ENCODE measurements at places on chromosomes 4 and X.

DNA sequence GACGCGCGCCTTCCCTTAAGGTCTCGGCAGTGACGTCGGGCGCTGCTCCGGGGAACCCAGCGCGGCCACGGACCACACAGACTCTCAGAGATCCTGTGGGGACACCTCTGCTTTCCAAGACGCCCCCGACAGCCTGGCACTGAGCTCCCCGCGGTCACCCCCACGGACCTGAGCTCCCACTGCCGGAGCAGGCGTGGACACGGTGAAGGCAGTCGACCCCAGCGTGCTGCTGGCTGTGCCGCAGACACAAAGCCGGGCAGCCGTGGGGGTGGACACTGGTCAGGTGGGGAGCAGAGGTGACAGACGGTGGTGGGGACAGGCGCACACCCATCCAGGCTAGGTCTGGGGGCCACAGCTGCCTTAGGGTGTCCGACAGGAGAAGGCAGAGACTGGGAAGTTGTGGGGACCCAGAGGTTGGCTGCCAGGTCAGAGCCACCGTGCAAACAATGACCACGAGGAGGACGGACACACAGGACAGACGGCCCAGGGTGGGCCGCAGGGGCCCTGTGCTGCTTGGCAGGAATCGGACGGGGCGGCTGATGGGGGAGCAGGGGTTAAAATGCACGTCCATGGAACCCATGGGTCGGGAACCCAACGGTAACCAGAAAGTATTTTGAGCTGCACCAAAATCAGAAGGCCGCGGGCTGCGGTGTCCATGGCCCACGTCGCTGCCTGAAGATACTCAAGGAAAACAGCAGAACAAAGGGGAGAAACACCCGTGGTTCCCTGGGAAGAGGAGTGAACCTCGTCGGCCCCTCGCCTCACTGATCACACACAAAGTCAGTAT lies 16.6 kb upstream of the GTPBP6 start:
- DNase-seq: no peak

DNA sequence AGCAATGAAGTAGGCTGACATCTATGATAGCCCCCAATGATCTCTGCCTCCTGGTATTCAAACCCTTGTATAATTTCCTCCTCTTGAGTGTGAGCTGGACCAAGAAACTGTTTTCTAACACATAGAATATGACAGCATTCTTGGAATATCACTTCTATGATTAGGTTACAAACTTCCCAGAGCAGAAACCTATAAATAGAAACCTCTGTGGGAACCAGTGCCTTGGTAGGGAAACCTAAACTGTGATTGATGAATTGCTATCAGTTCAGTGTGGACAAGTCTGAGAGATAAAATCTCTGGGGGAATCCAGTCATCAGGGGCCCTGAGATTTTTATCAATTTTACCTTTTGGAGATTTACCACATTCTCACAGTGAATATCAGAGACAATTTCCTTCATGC lies 756.5 kb upstream of the AGA start:
- DNase-seq: no peak

GRCh38 chrX:119685225-119686066 lies 7.5 kb downstream of the SEPTIN6 start:
- no peak for DNase-seq

- DNase-seq: no peak
Observed at GRCh38 chr4:158998624-158999023, 104.3 kb upstream of the RAPGEF2 start.

DNA sequence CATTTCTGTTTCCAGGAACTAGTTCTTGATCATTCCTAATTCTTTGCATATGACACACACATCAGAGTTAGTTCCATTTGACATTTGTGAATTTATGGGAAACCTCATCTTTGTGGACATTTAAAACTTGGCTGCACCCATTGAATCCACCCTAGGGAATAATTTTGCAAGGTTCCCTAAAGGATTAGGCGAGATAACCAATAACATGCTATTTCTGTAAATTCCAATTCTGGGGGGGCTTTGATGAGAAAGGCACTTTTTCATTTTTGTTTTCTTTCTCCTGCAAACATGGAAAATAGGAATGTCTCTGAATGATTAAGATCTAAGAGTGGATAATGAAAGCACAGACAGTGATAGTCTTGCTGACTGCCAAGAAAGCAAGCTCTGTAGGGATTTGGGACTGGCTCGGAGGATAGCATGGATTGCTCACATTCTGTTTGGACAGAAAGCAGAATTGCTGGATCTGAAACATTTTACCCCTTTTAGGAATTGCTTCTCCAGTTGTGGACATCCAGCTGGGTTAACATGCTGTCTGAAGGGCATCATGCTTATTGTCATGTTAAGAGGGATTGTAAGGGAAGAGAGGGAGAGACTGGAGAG lies 145.1 kb downstream of the NHS start:
- DNase-seq: no peak

GRCh38 chrX:34578237-34578636 lies 78.8 kb downstream of the TMEM47 start:
- no peak for DNase-seq

GRCh38 chr4:33090910-33091309 lies 2370.7 kb downstream of the PCDH7 start:
- DNase-seq: no peak

DNA sequence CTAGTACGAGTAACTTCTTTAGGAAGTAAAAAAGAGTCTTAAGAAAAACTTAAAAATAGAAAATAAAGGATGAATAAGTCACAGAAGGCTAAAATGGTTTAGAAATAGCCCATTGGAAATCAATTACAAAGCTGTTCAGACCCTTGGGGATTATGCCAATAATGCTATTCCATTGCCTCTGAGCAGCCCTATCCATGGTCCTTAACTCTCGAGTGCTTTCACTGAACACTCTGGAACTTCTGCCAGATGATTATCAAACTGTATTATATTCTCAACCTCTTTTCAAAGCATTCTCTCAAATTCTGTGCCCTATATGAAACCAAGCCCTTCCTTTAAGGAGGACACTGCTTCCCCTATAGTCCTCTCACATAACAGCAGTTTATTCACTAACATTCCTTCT lies 17.0 kb downstream of the SLC9B1 start:
- no peak for DNase-seq

DNA sequence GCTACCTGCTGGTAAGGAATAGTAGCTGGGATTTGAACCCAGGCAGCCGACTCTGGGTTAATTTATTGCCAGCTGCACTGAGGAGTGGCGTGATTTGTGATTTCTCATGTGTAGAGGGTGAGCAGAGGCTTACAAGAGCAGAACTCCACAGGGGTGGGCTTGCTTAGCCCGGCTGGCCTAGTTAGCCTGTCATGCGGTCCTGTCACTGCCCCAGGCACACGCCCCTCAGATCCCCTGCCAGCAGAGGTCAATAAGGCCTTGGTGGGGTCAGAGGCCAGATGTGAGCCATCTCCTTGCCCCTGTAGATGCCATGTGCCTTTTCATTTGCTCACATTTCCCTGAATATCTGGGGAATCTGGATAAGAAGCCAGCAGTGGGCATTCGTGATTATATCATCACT lies 13.4 kb downstream of the NSDHL start:
- DNase-seq: no peak

DNA sequence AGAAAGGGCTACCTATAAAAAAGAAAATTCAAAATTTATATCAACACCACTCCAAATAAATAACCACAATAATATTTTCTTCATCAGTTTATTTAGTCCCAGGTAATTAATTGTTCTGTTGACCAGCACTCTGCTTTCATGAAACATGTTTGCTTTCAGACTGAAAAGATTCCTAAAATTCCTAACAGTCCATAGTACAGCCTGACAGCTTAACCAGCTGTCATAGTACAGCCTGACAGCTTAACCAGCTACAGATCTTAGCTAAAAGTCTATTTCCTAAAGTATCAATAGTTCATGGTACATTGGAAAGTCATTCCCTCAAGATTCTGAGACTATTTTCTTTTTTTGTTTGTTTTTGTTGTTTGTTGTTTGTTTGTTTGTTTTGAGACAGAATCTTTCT lies 144.1 kb upstream of the DDX53 start:
- DNase-seq: no peak

DNA sequence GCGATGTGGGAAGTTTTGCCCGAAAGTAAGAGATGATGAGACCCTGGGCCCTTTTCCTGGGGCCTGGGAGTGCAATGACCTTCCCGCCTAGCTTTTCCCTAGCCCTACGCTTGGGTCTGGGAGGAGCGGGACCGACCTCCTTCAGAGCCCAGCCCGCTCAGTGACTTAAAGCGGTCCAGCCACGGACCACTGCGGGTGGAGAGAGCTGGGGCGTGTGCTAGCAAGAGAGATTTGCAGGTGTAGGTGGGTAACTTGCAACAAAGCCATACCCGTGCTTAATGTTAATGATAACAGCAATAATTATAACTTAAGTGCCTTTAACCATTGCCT lies 503 bp upstream of the PDE5A start:
- DNase-seq: no peak

GRCh38 chrX:20547611-20548051 lies 280.9 kb upstream of the RPS6KA3 start:
- DNase-seq: no peak

GRCh38 chrX:97616883-97617530 lies 733.3 kb downstream of the RPA4 start:
- no peak for DNase-seq

DNA sequence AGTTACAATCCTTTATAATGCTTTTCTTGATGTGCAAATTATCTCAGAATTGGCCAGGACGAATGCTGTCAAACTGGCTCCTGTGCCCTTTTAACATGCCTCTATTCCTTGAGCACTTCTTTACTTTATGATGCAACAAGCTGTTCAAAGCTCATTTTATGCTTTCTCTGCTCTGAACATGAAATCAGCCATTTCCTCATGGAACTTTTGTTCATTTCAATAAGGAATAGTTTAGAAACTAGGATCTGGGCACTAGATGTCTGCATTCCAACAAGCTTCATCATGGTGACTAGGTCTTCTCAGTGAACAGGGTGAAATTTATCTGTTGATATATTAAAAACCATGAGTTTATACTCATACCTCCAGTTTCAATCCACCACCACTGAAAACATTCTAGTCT lies 87.3 kb upstream of the TEX13A start:
- DNase-seq: no peak

DNA sequence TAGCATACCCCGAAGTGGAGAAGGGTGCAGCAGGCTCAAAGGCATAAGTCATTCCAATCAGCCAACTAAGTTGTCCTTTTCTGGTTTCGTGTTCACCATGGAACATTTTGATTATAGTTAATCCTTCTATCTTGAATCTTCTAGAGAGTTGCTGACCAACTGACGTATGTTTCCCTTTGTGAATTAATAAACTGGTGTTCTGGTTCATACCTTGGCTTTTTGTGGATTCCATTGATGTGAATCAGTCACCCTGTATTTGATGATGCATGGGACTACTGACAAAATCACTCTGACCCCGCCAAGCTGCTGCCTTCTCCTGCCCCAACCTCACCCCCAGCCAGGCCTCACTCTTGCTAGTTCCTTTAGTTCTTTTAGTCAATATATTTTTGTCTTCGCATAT lies 32.7 kb downstream of the F9 start:
- no peak for DNase-seq

GRCh38 chr4:95077864-95078263 lies 320.1 kb downstream of the BMPR1B start:
- DNase-seq: no peak

DNA sequence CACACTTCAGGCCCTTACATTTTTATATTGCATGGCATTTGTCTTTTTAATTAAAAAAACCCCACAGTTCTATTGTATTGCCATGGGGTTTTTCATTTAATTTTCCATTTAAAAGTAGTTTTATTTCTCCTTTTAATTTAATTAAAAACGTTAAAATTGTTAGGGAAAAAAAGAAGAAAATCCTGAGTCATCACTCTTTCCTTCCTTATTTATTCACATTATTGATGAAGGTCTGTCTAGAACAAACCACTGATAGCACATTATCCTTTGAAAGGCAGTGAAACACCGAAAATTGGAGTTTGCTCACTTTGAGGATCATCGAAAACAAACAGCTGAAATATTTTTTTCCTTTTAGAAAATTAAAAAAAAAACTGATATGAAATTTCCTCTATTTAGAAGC lies 759.7 kb upstream of the MAGEB2 start:
- DNase-seq: no peak

DNA sequence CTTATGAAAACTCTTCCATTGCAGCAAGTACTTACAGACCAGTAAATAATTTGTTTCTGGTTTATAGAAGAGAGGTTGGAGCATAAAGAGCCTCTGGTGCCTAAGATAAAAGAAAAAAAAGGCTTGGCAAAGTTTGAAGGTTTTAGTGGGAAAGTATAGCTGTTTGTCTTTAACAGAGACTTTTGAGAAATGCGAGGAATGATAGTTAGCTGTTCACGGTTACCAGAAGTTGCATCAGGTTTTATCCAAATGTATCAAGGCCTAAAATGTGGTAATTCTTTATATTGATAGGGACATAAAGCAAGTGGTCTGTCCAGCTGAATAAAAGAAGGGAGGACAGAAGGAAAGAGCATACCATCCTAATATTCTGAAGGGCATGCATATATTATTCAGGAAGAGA lies 29.3 kb downstream of the RAP1GDS1 start:
- DNase-seq: no peak

GRCh38 chr4:141080668-141081067 lies 52.6 kb downstream of the RNF150 start:
- no peak for DNase-seq

- DNase-seq: no peak
Observed at GRCh38 chr4:187357821-187358220, 634.2 kb upstream of the FAT1 start.

DNA sequence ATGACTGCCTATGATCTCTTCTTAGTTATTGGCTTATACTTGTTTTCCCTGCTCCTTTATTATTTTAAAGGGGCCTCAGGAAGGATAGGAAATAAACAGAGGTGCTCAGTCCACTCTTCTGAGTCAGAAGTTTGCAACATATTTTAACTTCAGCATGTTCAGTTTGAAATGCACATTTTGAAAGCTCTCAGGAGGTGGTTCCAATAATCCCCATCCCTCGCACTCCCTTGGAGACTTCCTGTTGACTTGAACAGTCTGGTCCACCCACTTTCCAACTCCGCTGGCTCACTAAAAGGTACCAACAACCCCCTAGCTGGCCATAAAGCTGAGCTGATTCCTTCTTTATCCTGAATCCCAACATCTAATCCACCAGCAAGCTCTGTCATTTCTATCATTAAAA lies 78.3 kb upstream of the DUSP21 start:
- no peak for DNase-seq

DNA sequence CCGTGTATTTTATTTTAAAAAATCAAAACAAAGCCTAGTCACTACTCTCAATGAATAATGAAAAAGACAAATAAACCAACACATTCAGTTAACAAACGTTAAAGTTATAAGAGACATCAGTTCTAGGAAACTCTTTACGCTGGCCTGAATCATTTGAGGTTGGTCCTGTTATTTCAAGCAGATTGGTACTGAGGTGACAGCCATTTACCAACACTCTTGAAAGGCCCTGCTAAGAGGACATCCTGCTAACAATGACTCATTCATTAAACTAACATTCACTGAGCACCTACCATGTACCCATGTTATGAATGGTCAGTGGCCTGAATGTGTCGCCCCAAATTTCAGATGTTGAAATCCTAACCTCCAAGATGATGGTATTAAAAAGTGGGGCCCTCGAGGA lies 57.1 kb upstream of the ADGRG2 start:
- no peak for DNase-seq

GRCh38 chr4:182454440-182455013 lies 211.3 kb downstream of the TENM3 start:
- DNase-seq: no peak

All from dorsolateral prefrontal cortex (tissue), 122 donors.